ENCODE measurements at places on chromosomes 2 and 18. TPM values are rescaled to one million over a fixed set of nuclear protein-coding genes. Genes with fewer than 3 reads are reported as not detected.

Gene TEKT4
- not detected for total RNA-seq

Gene TNS1
- 7.1 TPM for total RNA-seq

Gene STRN
- total RNA-seq, result 23.6 TPM

Gene ST8SIA3
- 22.6 TPM for total RNA-seq

Gene CKAP2L
- 3.2 TPM for total RNA-seq

Gene SETBP1
- total RNA-seq, result 46.2 TPM

Data from temporal lobe (tissue), 4 donors.